ENCODE measurements at places on chromosomes 5 and 9. TPM values are rescaled to one million over a fixed set of nuclear protein-coding genes. Genes with fewer than 3 reads are reported as not detected.

QRFP gene
- 0.58 TPM for polyA plus RNA-seq

ANAPC2 gene
- polyA plus RNA-seq = 31.3 TPM

DNLZ gene
- 26.2 TPM for polyA plus RNA-seq

DELE1 gene
- polyA plus RNA-seq = 99.7 TPM

LEAP2 gene
- polyA plus RNA-seq = 7.8 TPM

BARX1 gene
- 0.33 TPM for polyA plus RNA-seq

PCDHB4 gene
- polyA plus RNA-seq = 2.0 TPM

GALNT12 gene
- 11.2 TPM for polyA plus RNA-seq

CCNO gene
- 11.3 TPM for polyA plus RNA-seq

C5orf58 gene
- 0.49 TPM for polyA plus RNA-seq

FIBCD1 gene
- polyA plus RNA-seq = 0.29 TPM

RMRP gene
- polyA plus RNA-seq = not detected

IFNB1 gene
- polyA plus RNA-seq = not detected

SMIM32 gene
- 10.4 TPM for polyA plus RNA-seq

SPATA31A6 gene
- polyA plus RNA-seq = not detected

RNF183 gene
- 6.6 TPM for polyA plus RNA-seq

NXNL2 gene
- polyA plus RNA-seq = 2.2 TPM

ANKRD34B gene
- 0.25 TPM for polyA plus RNA-seq

CACFD1 gene
- polyA plus RNA-seq = 36.2 TPM
